ENCODE measurements at places on chromosomes 2 and 18.

DNA sequence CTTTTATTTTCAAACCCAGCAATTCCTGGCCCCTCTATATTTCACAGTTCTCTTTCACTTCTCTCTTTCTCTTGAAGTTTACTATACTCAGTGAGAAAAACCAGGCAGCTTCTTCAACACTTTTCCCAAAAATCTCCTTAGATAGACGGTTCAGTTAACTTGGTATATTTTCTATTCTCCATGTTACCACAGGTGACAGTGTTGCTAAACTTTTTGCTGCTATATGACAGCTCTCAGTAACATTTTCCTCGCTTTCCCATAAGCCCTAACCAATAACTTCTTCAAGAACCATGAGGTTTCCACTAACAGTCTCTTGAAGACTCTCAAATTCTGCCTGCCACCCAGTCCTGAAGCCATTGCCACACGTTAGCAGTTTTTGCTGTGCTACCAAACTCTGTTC, 45.8 kb downstream of the CYBRD1 start:
- peak; percentile 1 for DNase-seq

DNA sequence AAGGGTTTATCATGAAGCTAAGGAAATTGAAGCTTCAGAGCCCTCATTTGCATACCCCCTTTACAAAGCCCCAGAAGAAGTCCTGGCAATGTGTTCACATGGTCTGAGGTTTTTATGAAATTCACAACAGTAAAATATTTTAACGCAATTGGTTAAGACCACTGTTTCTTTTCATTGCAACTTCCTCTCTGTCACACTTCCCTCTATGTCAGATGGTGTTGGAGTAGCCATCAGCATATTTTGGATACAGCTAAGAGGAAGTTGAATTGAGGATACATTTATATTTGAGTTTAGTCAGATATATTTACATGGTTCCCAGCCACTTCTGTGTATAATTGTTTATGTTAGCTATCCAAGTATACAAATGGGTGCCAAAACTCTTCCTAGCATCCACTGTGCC, 170.0 kb downstream of the TXNL1 start:
- no peak for DNase-seq

- DNase-seq: no peak
Measured at GRCh38 chr2:149651229-149651628, 63.7 kb upstream of the MMADHC start.

DNA sequence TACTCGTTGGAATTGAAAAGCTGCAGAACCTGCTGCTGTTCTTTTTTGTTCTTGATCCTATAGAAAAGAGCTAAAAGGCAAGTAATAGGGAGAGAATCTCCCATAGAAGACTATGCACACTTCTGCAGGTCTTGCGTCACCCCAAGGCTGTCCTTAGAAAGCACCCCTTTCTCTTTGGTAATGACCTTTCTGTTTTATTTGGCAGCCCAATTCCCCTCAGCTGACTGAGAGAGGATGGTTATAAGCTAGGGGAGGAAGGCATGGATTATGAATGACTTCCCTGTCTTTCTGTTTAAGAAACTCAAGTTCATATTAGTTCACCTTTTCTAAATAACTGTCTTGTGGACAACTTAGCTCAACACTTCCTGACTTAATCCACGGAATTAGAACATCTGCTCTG, 122.9 kb downstream of the TXNL1 start:
- DNase-seq: no peak

DNA sequence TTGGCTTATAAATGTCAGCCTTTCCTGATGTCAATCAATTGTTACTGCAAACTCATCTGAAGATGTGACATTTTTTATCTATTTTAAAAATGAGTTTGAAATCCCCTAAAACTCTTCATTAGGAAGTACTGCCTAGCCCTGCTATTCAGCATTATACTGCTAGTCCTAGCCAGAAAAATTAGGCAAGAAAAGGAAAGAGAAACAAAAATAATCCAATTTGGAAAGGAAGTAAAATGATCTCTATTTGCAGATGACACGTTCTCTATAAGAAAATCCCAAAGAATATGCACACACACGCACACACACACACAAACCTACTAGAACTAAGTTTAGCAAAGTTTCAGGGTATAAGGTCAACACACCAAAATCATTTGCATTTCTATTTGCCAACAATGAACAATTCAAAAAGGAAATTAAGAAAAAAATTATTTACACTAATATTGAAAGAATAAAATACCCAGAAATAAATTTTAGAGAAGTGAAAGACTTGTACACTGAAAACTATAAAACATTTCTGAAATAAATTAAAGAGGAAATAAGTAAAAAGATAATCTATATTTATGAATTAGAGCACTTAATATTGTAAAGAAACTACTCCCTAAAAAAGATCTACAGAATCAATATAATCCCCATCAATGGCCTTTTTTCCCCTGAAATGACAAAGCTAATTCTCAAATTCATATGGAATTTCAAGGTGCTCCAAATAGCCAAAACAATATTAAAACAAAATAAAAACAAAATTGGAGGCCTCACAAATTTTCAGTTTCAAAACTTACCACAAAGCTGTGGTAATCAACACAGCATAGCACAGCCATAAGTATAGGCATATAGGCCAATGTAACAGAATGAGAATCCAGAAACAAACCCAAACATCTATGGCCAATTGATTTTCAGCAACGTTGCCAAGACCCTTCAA, 433.7 kb upstream of the TRIB2 start:
- DNase-seq: no peak
